Psoas muscle (tissue), 8 donors: ENCODE measurements at places on chromosomes 1 and 21. TPM values are rescaled to one million over a fixed set of nuclear protein-coding genes. Genes with fewer than 3 reads are reported as not detected.

The E2F2 gene
- 0.03 TPM for polyA plus RNA-seq

The SEMA4A gene
- polyA plus RNA-seq = 0.77 TPM

The HPCA gene
- not detected for polyA plus RNA-seq

The DTL gene
- polyA plus RNA-seq = 0.72 TPM

The S100A7A gene
- polyA plus RNA-seq = not detected

The SPATA21 gene
- polyA plus RNA-seq = 0.21 TPM

The URB1 gene
- 9.5 TPM for polyA plus RNA-seq

The PRELP gene
- 6.6 TPM for polyA plus RNA-seq

The NAV1 gene
- polyA plus RNA-seq = 1.8 TPM

The ANKRD65 gene
- polyA plus RNA-seq = 1.1 TPM

The DIO1 gene
- polyA plus RNA-seq = not detected

The INAVA gene
- polyA plus RNA-seq = 0.04 TPM

The SORT1 gene
- 15.8 TPM for polyA plus RNA-seq

The GJA8 gene
- not detected for polyA plus RNA-seq

The SLC45A3 gene
- 0.15 TPM for polyA plus RNA-seq

The GSTM5 gene
- 1.4 TPM for polyA plus RNA-seq

The RGSL1 gene
- not detected for polyA plus RNA-seq

The CYP4Z1 gene
- 0.09 TPM for polyA plus RNA-seq

The ANGPTL1 gene
- 52.4 TPM for polyA plus RNA-seq

The OPTC gene
- polyA plus RNA-seq = not detected

The WNT3A gene
- polyA plus RNA-seq = not detected

The TRIM62 gene
- 4.4 TPM for polyA plus RNA-seq

The FCGR2B gene
- polyA plus RNA-seq = 2.0 TPM

The ADARB1 gene
- polyA plus RNA-seq = 4.1 TPM

The GBP4 gene
- 3.0 TPM for polyA plus RNA-seq

The PCAT6 gene
- 0.14 TPM for polyA plus RNA-seq

The NTMT2 gene
- polyA plus RNA-seq = not detected

The LRRC53 gene
- polyA plus RNA-seq = not detected

The CACNA1S gene
- 25.5 TPM for polyA plus RNA-seq

The GOLPH3L gene
- polyA plus RNA-seq = 27.5 TPM

The GJA4 gene
- 11.6 TPM for polyA plus RNA-seq

The PPM1J gene
- polyA plus RNA-seq = 4.1 TPM

The MLLT11 gene
- polyA plus RNA-seq = 5.0 TPM

The KISS1 gene
- not detected for polyA plus RNA-seq

The TNNI3K gene
- polyA plus RNA-seq = 0.12 TPM

The OR2L13 gene
- polyA plus RNA-seq = not detected

The LTN1 gene
- 6.8 TPM for polyA plus RNA-seq

The TAS1R1 gene
- polyA plus RNA-seq = 0.04 TPM

The ANKRD35 gene
- polyA plus RNA-seq = 16.5 TPM

The WLS gene
- 3.1 TPM for polyA plus RNA-seq

The MROH7 gene
- 0.48 TPM for polyA plus RNA-seq
